Dermis microvascular lymphatic vessel endothelial cell (primary cell): ENCODE measurements at places on chromosomes 1 and 21. TPM values are rescaled to one million over a fixed set of nuclear protein-coding genes. Genes with fewer than 3 reads are reported as not detected.

The NBPF6 gene
- total RNA-seq: not detected in 2 replicates

The NBPF10 gene
- total RNA-seq: 0.51 and 0.89 TPM in 2 replicates

The SUSD4 gene
- total RNA-seq: under 0.01 and 0.13 TPM in 2 replicates

The GJB3 gene
- under 0.01 and 0.13 TPM in 2 replicates for total RNA-seq

The PLA2G4A gene
- 16.2 and 24.5 TPM in 2 replicates for total RNA-seq

The USH2A gene
- not detected in 2 replicates for total RNA-seq

The SRGAP2B gene
- 45.6 and 82.6 TPM in 2 replicates for total RNA-seq

The SEC16B gene
- 0.39 and 1.1 TPM in 2 replicates for total RNA-seq

The GJC2 gene
- 8.0 and 17.1 TPM in 2 replicates for total RNA-seq

The SLC35F3 gene
- total RNA-seq: not detected in 2 replicates

The LDLRAD2 gene
- total RNA-seq: 0.13 TPM in 1 of 2 replicates, not detected in the other

The FRRS1 gene
- 0.38 and 1.4 TPM in 2 replicates for total RNA-seq

The FLG gene
- not detected in 2 replicates for total RNA-seq

The DIRAS3 gene
- 0.13 and 1.3 TPM in 2 replicates for total RNA-seq

The FCRL1 gene
- not detected in 2 replicates for total RNA-seq

The NAV1 gene
- 4.4 and 6.3 TPM in 2 replicates for total RNA-seq

The FALEC gene
- total RNA-seq: not detected in 2 replicates

The MRAP gene
- total RNA-seq: not detected in 2 replicates

The IFNLR1 gene
- under 0.01 TPM in 1 of 2 replicates, not detected in the other for total RNA-seq

The INPP5B gene
- total RNA-seq: 17.6 and 20.0 TPM in 2 replicates

The HSD3B2 gene
- total RNA-seq: not detected in 2 replicates

The C1orf74 gene
- total RNA-seq: 1.9 and 2.1 TPM in 2 replicates

The RNU1-4 gene
- total RNA-seq: under 0.01 TPM in 2 replicates

The ECE1 gene
- total RNA-seq: 105 and 129 TPM in 2 replicates

The ADIPOR1 gene
- total RNA-seq: 78.8 and 113 TPM in 2 replicates

The C1orf159 gene
- total RNA-seq: 5.0 and 9.1 TPM in 2 replicates

The KDF1 gene
- total RNA-seq: not detected in 2 replicates

The TEX38 gene
- not detected in 2 replicates for total RNA-seq

The TRIM17 gene
- total RNA-seq: not detected in 2 replicates

The ZNF436 gene
- 16.8 and 18.5 TPM in 2 replicates for total RNA-seq

The MTARC1 gene
- 1.0 and 3.6 TPM in 2 replicates for total RNA-seq

The MFSD2A gene
- total RNA-seq: 0.13 and 0.51 TPM in 2 replicates

The TTC24 gene
- total RNA-seq: not detected in 2 replicates

The PLCH2 gene
- total RNA-seq: under 0.01 TPM in 2 replicates

The S100A3 gene
- total RNA-seq: 0.38 and 2.3 TPM in 2 replicates

The PARS2 gene
- total RNA-seq: 3.1 and 4.0 TPM in 2 replicates

The AGT gene
- not detected in 2 replicates for total RNA-seq

The NCAM2 gene
- 0.13 and 0.38 TPM in 2 replicates for total RNA-seq

The ADAMTSL4 gene
- 0.13 and 0.25 TPM in 2 replicates for total RNA-seq

The CD244 gene
- total RNA-seq: not detected in 2 replicates
